Ovary (tissue), 10 donors: ENCODE measurements at places on chromosomes 5 and 9. TPM values are rescaled to one million over a fixed set of nuclear protein-coding genes. Genes with fewer than 3 reads are reported as not detected.

PALM2AKAP2 gene
- 2.2 TPM for polyA plus RNA-seq

NR5A1 gene
- polyA plus RNA-seq: 45.2 TPM

LCN2 gene
- polyA plus RNA-seq: not detected

PCDHGA9 gene
- 2.3 TPM for polyA plus RNA-seq

HRH2 gene
- 1.2 TPM for polyA plus RNA-seq

GBGT1 gene
- polyA plus RNA-seq: 3.9 TPM

FGF1 gene
- 3.6 TPM for polyA plus RNA-seq

NME5 gene
- polyA plus RNA-seq: 6.2 TPM

MARCHF11 gene
- 0.25 TPM for polyA plus RNA-seq

TMOD1 gene
- 56.8 TPM for polyA plus RNA-seq

TMEM8B gene
- polyA plus RNA-seq: 17.2 TPM

OXCT1 gene
- polyA plus RNA-seq: 15.0 TPM

C7 gene
- polyA plus RNA-seq: 1,831 TPM

GLRX gene
- 35.7 TPM for polyA plus RNA-seq
